ENCODE measurements at places on chromosomes 1 and 21.

DNA sequence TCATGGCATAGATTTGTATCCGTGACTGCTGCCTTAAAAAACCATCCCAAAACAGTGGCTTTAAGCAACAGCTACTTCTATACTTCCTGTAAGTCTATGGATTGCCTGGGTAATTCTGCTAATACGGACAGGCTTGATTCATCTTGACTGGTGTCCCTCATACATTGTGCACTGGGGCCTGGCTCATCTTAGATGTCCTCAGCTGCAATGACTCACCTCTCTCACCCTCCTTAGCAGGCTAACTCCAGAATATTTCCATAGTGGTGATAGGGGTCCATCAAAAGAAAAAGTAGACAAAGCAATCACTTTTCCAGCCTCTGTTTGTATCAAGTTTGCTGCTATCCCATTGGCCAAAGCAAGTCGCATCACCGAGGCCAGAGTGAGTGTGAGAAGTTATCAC is 409.1 kb upstream of the KAZN start:
- no peaks in the 10 kb centered on the region for H3K36me3 ChIP-seq
- no peak overlapping the region for H3K4me3 ChIP-seq
- no peak for DNase-seq
- no peaks in the 10 kb centered on the region for H3K4me1 ChIP-seq
- H3K27ac ChIP-seq, result no peak overlapping the region

GRCh38 chr21:45182958-45183357 is 104.7 kb downstream of the POFUT2 start:
- no peak overlapping the region for H3K27ac ChIP-seq
- no peak overlapping the region for H3K4me3 ChIP-seq
- H3K36me3 ChIP-seq, result no peaks in the 10 kb centered on the region
- DNase-seq, result no peak
- no peaks in the 10 kb centered on the region for H3K4me1 ChIP-seq

DNA sequence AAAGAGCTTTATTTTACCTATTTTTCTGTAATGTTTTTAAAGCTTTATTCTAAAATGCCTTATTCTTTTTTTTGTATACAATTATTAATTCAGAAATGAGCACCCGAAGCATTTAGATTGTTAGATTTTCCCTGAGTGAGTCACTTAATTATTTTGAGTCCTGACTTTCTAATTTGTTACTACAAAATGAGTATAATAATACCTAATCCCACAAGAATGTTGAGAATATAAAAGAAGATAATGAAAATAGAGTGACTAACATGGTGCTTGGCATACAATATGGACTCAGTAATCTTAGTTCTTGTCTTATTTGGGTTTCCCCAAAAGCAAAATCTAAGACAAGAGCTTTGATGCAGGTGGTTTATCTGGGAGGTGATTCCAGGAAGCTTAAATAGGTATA is 142.2 kb downstream of the LHX8 start:
- no peaks in the 10 kb centered on the region for H3K36me3 ChIP-seq
- H3K27ac ChIP-seq, result no peak overlapping the region
- no peaks in the 10 kb centered on the region for H3K27me3 ChIP-seq
- H3K4me3 ChIP-seq, result no peak overlapping the region

DNA sequence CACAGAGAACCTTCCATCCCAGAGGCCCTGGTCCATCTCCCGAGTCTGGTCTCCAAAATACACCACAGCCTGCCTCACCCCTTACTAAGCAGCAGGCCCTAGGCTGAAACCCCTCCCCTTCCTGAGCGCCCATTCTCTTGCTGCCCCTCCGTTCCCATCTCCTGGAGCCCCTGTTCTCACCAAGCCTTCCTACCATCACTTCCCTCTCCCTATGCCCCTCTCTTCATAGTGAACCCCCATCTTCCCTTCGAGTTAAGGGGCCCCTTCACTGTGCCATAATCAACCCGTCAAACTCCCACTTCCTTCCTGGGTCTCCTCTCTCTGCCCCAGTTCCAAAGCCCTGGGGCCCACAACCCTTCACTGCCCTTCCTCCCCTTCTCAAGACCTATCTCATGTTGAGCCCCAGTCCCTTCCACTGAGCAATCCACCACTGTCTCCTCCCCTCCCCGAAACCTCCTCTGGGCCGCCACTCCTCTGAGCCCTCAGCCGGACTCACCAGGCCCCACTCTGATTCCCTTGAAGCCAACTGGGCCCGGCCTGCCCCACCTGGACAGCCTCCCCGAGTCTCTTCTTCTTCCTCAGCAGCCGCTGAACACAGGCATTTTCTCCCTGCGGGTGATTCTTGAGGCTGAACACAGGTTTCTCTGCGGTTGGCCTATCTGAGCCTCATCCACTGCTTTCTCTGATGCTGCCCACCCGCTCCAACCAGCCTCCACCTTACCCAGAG is 42.2 kb upstream of the WASF2 start:
- no peaks in the 10 kb centered on the region for H3K36me3 ChIP-seq
- peaks cover 20% of the 10 kb centered on the region for H3K4me1 ChIP-seq
- no peak for DNase-seq
- no peaks in the 10 kb centered on the region for H3K27me3 ChIP-seq
- no peak overlapping the region for H3K27ac ChIP-seq

GRCh38 chr21:44812640-44813039 is 5.2 kb downstream of the SUMO3 start:
- no peaks in the 10 kb centered on the region for H3K4me1 ChIP-seq
- no peak for DNase-seq
- no peak overlapping the region for H3K4me3 ChIP-seq
- no peaks in the 10 kb centered on the region for H3K27me3 ChIP-seq

All from colonic mucosa (tissue), 4 donors.